Astrocyte (in vitro differentiated cells and primary cell): ENCODE measurements at places on chromosomes 13 and 19.

GRCh38 chr13:113970810-113971470 is 2.9 kb downstream of the C13orf46 start:
- peak; percentile 64 for DNase-seq

DNA sequence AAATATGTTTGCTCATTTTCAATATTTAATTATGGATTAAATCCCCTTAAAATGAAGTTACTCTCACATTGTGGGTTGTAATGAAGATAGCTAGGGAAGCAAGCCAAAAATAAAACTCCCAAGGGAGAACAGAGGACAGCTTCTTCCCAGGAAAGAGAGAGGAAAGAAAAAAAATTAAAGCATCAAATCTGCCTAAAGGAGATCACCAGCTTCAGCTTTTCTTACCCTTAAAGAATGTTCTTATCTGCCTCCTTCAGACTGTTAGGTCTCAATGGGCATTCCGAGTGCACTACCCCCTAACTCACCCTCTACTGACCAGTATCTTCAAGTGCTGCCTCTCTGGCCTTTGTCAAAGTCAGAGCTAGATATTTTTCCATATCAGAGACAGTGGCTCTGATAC is 55.2 kb downstream of the XPO4 start:
- DNase-seq = no peak

DNA sequence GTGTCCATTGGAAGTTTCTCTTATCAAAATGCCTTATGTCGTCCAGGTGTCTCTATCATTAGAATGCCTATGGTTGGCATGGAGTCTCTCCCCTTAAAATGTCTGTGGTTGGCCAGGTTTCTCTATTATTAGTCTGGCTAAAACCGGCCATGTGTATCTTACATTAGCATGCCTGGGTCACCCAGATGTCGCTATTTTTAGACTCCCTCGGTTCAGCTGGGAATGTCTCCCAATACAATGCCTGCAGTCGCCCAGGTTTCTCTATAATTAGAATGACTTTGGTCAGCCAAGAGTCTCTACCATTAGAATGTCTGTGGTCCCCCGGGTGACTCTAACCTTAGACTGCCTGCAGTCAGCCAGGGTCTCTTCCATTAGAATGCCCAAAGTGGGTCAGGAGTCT is 1536.1 kb downstream of the UQCRFS1 start:
- DNase-seq = no peak

- DNase-seq = no peak
Measured at GRCh38 chr13:34637138-34637537, 304.9 kb upstream of the NBEA start.

DNA sequence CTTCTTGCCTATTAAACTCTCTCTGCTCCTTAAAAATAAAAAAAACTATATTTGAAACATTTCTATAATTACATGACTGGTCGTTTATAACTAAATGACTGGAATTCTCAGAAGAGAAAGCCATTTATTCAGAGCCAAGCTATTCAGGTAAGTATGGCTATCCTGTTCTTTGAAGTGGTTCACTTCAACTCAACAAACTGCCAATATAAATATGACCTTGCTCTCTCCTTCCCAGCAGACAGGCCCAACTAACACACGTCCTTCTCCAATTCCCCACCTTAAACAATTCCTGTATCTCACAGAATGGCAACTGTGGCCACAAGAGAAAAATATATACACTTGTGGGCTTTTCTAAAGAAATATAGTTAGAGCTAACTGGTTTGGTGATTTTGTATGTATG is 153.9 kb downstream of the MIPEP start:
- no peak for DNase-seq

GRCh38 chr13:41766439-41766838 is 194.5 kb downstream of the VWA8 start:
- DNase-seq = no peak

GRCh38 chr19:1131718-1132551 is 28.1 kb downstream of the GPX4 start:
- peak; percentile 87 for DNase-seq

DNA sequence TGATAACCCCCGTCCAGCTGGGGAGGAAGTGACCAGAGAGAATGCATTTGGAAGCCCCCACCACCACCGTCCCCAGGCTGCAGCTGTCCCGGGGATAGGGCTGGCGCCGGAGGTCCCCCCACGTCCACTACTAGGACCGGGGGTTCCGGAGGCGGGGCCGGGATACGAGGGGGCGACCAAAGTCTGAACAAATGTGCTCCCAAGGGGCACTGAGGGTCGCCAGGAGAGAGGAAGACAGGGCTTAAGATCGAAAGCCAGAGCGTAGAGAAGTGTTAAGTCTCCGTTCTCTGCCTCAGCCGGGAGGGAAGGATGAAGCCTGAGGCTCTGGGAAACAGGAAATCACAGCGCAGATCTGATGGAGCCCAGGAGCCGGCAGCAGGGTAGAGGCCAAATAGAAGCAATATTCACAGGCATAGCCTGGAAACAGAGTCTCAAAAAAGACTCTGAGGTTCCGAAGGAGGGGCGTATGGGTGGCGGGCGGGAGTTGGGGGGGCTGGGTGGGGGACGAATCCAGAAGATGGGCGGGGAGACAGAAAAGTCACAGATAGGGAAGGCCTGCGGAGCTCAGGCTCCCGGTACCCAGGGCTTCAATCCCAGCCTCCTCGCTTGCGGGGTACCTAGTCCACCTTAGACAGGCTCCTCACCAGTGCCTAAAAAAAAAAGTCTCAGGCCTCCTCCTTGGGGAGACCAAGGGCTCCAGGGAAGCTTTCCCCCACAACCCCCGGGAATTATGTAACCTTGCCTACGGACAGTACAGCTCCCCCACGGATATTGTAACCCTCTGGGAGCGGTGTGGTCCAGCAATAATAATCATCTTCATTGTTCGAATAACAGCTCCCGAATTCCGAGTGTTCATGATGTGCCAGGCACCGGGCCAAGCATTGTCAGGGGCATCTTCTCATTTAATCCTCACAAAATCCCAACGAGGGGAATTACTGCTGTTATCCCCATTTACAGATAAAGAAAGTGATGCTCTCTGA is 1.1 kb upstream of the ERF start:
- DNase-seq = no peak

GRCh38 chr19:23394511-23394910 is 760 bp downstream of the ZNF91 start:
- peak; percentile 7 for DNase-seq

DNA sequence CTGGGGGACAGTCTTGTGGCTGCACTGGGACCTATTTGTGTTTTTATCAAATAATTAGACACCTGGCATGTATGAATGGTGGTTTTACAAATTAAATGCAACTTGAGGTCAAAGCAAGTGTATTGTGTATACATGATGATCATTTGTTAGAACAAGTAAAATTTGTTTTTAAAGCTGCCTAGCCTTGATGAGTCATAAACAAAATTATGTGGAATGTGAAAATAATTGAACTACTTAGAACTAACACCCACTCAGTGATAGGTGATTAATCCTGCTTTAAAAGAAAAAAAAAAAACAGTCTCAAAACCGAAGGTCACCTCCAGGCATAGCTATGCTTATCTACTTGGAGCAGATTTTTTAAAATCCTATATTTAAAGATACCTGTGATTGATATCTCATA is 770.3 kb upstream of the SLITRK5 start:
- peak; percentile 49 for DNase-seq

DNA sequence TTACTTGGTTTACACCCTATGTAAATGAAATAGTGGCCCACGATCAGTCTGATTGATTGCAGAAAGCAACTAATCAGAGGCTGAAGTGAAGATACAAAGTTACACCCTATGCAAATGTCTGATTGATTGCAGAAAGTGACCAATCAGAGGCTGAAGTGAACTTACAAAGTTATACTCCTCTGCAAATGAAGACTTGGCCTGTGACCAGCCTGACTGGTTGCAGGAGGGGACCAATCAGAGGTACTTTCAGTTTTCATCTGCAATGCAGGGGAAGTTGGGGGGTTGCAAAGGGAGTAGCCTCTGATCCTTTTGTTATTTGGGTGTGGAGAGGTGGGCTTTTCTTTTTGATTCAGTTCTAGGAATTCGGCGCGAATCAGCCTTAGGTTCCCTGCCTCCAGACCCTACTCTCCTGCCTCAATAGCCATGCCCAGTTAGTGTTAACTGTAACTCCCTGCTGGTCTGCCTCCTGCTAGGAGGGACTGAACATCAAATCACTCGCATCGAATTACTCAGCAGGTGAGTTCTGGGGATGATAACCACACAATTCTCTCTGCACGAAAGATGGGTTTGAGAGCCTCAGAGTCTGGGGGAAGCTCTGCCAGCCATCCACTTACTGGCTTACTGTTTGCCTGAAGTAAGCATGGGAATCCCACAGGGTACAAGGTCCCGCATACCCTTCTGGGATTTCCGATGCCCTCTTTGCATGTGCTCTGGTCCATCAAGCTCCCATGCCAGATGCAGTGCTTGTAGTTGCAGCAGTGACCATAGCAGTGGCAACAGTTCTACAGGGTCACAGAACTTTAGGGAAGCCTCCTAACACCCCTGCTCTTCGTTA is 7.5 kb downstream of the ARL11 start:
- DNase-seq = peak; percentile 59

DNA sequence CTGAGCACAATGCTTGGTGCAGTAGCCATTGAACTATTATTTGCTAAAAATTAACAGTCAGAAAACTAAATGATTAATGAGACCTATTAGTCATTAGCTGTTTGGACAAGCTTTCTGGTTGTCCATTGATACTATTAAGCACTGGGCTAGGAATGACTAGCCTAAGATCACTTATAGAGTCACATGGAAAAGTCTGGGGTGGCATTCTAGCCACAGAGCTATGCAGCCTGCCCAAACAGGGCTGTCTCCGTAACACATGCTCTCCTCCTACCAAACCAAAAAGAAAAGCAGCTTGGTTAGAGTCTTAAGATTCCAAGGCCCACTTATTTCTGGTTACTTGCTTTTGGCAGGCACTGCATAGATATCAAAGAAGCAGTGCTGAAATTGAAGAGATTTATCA is 193.5 kb upstream of the NBEA start:
- peak; percentile 72 for DNase-seq

DNA sequence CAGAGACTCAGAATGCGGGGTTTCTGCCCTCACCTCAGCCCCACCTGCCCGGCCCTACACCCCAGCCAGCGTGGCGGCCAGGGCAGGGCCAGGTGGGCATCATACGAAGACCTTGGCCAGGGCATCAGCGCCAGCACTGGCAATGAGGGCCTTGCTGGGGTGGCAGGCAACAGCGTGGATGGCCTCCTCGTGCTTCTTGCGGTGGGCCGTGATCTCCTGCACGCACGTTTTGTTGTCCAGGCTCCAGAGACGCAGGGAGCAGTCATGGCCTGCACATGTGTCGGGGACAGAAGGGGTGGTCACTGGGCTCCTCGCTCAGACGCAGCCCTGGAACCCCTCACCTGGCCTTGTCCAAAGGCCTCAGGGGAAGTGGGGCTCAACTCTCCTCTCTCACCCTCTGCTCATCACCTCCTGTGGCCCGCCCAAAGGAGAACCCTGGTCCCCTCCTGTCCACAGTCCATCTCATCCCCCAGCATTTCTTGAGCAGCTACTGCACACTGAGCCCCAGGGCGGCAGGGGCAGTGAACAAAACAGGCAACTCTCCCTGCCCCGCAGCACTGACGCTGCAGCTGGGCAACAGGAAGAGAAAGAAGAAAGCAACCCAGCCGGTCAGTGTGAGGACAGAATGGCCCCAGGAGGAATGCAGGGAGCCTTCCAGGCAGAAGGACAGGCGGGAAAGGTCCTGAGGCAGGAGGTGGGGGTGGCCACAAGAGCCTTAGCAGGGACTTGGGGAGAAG is 3.8 kb upstream of the PRKD2 start:
- DNase-seq = no peak

DNA sequence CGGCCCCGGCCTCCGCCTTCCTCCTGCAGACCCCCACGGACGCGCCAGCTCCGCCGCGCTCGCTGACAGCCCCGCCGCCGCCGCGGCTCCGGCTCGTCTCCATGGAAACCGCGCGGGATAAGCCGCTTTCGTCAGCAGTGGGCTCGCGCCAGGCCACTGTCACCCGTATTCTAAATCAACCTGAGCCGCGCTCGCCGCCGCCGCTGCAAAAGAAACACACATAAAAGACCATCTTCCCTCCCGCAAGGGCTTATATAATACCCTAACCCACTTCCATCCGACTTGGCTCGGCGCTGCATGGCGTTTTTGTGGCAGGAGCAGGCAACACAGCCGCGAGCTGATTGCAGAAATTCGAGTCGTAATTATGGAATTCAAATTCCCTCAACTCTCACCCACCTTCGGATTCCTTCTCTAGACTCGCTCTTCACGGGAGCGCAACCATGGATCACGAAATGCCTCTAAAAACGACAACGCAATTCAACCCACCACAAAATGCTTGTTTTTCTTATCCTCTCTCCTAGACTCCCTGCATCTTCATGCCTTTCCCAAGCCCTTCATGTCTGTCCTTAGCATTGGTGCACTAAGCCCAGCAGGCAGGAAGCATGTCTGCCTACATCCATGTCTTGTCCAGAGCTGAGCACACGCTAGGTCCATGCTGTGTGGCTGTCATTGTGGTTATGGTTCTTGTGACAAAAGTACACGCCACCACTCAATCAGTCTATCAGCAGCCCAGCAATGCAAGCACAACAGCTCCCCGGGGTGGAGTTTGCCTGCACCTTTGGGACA is at the start of gene AMER2:
Gene AMER2, minus strand, starts transcription at position 772 of the 786 bp plus-strand sequence. Its CDS starts 669 bp downstream, at position 103.
- peak; percentile 6 for DNase-seq
